Aorta (tissue), 5 donors: ENCODE measurements at places on chromosomes 5 and 9. TPM values are rescaled to one million over a fixed set of nuclear protein-coding genes. Genes with fewer than 3 reads are reported as not detected.
A peak's percentile ranks its signal among the peaks of the same experiment; 100 is the strongest.

- no peak for DNase-seq
Observed at GRCh38 chr5:32400401-32400800, 44.1 kb downstream of the ZFR start.

DNA sequence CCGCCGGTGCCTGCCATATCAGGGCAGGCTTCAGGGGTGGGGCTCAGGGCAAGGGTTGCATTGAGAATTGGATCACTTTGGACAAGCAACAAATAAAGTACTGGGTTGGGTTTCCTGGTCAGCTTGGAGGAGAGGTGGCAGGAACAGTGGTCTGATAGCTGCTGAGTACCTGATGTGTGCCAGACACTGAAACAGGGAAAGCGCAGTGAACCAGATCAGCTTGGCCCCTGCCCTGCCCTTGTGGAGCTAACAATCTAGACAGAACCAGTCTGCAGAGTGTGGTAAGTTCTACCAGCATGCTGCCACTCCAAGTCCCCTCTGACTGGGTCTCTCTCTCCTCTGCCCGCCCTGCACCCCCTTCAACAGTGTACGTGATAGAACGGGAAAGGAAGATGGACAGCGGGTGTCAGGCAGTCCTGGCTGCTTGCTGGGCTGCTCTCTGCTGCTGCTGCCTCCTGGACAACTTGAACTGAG lies 53.4 kb downstream of the CYSTM1 start:
- DNase-seq: no peak

- no peak for DNase-seq
Observed at GRCh38 chr5:71483355-71483754, 27.9 kb downstream of the BDP1 start.

DNA sequence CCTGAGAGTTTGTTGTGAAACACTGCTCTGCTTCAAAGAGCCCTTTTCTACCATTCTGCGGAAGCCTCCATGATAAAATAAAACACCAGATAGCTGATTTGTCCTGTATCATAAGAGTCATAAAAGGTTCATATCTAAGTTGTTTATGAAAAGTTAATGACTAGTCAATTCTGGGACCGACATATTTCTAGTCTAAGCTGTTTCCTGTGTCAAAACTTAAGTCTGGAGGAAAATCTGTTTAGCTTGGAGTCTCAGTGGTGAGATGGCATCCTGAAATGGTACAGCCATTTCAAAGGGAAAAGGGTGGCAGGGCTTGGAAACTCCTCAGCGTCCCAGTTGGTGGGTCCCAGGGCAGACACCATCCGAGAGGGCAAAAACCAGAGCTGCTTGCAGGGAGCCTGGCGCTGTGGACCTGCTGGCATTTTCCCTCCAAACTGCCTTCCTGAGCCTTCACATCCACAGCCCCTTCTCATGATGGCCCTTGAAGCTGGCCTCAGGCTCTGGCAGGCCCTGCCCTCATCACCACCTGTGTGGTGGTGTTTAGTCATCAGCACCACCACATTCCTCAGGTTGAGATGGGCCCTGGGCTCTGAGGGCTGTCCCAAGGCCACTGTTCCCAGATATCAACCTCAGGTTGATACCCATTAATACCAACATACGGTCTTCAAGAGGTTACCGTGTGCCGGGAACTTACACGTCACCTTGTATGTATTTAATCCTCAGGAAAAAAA lies 184.0 kb downstream of the HSPA4 start:
- no peak for DNase-seq

The OBP2B gene
- polyA plus RNA-seq: not detected

GRCh38 chr5:123690821-123691220 lies 178.8 kb downstream of the CSNK1G3 start:
- DNase-seq: no peak

GRCh38 chr9:85510830-85511504 lies 230.8 kb downstream of the AGTPBP1 start:
- DNase-seq: no peak

DNA sequence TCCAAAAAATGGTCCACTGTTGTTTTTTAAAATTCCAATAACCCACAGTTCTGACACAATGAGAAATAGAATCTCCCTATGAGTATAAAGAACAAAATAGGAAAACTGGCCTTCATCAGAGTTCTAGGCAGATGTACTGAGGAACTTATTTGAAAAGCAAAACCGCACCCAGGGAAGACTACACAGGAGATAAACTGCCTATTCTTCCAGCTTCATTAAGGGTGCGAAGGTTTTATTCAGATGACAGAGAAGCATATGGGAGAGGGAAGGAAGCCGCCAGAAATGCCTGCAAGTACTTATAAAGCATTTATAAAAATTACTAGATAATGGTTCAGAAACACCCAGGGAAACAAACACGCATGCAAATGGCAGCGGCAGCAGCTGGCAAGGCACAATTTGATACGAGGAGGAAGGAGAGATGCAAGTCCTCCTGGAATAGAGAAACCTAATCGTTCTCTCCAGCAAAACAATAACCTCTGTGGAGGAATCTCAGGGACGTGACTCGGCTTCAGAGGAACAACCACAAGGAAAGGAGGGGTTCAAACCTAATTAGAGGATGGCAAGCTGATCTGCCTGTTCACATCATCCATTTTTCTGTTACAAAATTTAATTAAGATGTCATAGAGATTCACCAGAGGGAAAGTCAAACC lies 9.0 kb downstream of the TTLL11 start:
- DNase-seq: no peak

DNA sequence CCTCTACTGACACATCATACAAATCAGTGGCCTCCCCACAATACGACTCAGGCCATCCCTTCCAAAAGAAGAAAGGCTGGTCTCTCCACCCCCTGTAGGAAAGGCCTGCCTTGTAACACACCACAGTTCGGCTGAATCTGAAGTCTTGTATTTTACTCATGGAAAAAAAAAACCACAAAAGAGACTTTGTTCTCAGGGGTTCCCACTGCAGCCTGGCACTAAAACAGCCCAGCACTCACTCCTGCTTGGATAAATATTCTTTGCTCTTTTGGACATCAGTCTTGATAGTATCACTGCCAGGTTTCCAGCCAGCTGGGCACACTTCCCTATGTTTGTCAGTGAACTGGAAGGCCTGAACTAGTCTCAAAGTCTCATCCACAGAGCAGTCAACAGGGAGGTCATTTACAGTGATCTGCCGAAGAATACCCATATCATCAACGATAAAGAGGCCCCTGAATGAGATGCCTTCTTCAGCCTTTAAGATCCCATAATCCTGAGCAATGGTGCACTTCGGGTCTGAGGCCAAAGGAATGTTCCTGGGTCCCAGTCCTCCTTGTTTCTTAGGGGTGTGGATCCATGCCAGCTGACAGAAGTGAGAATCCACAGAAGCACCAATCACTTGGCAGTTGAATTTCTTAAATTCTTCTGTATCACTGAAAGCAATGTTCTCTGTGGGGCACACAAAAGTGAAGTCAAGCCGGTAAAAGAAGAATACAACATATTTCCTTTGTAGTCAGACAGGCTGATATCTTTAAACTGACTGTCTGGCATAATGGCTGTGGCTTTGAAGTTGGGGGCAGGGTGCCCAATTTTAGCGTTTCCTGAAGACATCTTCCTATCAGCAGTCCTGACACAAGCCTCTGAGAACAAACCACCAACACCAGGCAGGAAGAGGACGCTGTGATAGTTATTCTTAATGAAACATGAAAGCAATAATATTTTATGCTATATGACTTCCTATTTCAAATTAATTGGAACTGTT lies 198.1 kb downstream of the LURAP1L start:
- no peak for DNase-seq

The REEP2 gene
- 6.4 TPM for polyA plus RNA-seq

DNA sequence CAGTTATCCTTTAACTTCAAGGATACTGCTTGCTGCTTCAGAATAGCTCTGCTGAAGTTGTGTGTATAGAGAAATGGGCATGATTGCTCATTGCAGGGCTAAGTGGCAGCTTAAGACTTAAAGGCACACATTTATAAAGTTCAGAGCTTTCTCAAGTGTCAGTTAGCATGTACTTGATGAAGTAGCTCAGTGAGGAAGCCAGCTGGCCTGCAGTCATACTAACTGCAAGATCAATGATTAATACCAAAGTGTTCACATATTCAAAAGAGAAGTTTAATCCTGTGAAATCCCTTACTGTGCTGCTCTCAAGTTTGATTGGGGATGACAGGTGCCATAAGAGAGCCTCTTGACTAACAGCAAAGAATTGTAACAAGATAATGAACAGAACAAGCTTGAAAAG lies 483.4 kb upstream of the NUDT12 start:
- DNase-seq: no peak

The TICAM2 gene
- 3.1 TPM for polyA plus RNA-seq

The ITGA1 gene
- polyA plus RNA-seq: 17.8 TPM

GRCh38 chr9:92406477-92406876 lies 2.1 kb upstream of the OGN start:
- DNase-seq: peak; percentile 76

The ARHGEF28 gene
- 4.8 TPM for polyA plus RNA-seq

DNA sequence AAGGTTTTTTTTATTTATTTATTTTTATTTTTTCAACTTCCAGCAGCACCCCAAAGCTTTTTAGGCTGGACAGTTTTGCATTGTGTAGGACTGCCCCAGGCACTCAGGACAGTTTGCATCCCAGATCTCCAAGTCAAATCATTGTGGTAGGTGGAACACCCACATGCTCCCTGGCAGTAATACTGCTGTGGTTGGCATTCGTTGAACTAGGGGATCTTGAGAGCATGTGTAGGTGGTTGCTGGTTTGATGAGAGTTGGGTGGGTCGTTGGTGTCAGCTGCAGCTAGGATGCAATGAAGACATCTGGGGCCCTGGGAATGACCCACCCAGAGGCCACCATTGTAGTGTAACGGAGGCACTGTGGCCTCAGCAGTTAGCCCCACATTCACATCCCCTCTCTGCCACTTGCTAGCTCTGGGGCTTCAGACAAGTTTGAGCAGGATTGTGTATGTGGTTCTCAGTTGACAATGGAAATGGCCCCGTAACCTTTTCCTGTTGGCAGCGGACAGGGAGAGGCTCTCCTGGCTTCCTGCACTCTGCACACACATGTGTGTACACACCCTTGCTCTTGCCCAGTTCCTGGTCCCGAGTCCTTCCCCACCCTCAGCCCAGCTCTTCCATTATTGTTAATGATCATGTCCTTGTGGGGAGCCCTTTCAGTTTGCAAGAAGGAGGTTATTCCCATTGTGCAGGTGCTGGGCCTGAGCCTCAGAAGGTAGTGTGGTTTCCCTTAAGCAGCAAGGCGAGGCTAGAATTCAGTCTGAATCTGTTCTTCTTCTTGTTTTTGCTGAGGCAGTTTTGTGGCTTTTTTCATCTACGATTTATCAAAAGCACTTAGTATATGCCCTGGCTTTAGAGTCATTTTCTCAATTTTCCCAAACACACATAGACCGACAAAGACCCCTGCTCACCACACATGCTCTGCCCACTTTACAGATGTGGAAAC lies 46.5 kb downstream of the PPARGC1B start:
- no peak for DNase-seq

GRCh38 chr5:135568246-135568645 lies 10.5 kb downstream of the CXCL14 start:
- no peak for DNase-seq

DNA sequence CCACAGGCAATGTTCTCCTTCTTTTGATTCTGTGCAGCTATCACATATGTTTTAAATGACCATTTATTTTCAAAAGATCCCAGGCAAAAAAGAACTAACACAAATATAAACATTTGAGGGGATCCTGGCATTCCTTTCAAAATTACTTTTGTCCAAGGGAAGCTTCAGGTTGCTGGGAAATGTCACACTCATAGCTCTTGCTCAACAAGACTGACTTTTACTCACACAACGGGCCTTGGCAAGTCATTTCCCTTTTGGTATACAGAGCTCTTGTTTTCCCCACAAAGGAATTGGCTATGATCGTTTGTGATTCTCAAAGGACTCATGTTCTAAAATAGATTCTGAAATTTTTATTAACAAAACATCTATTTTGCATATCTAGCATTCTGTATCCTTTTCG lies 4.5 kb upstream of the PALM2AKAP2 start:
- no peak for DNase-seq

DNA sequence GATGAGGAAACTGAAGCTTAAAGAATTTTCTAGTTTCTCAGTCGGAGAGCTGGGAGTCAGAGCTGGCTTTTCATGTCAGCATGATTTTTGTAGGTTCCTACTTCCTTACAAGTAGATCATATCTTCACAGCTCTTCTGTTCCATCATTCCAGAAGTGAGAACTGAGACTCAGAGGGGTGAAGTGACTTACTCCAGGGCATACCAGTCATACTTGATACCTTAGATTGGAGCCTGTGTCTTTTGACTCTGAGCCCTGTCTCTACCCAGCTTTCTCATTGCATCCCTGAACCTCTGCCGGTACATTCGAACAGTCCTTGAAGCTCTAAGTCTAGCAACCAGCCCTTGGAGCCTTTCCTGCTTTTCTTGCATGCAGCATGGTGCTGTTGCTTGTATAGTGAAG lies 53.3 kb downstream of the MCCC2 start:
- no peak for DNase-seq

- DNase-seq: no peak
Observed at GRCh38 chr5:171945476-171945875, 61.0 kb downstream of the FBXW11 start.

The IL9 gene
- not detected for polyA plus RNA-seq

GRCh38 chr9:113602126-113603047 lies 138.9 kb downstream of the RGS3 start:
- DNase-seq: peak; percentile 97

DNA sequence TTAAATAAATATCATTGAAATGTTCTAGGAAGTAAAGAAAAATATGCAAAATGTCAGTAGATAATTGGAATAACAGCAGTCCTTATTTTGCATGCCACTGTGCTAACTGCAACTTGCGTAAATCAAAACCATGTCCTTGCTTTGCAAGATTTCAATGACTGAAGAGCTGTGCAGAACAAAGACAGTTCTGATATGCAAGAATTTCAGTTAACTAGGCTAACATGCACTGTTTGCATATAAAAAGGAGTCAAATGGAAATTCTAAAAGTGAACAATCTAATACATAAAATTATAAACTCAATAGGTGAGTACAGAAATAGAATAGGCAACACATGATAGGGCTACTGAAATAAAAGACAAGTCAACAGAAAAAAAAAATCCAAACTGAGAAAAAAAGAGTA lies 1844.6 kb upstream of the NUDT12 start:
- no peak for DNase-seq

DNA sequence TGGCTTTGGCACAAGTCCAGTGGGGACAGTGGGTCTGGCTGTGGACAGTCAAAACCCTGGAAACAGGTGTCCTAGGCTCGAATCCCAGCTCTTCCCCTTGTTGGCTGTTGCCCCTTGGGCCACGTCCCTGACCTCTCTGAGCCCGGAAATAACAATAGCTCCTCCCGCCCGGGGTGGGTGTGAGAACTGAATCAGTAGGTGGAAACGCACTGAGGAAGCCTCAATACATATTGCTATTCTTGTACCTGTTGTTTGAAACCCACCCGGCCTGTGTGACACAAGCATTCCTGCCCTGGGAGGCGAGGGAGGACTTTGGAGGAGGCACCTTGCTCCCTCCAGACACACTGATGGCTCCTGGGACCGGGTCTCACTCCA lies 134.1 kb downstream of the OLFM1 start:
- DNase-seq: no peak

The PRR16 gene
- polyA plus RNA-seq: 26.8 TPM
